Neural crest cell (in vitro differentiated cells): ENCODE measurements at places on chromosomes 7 and 10.

DNA sequence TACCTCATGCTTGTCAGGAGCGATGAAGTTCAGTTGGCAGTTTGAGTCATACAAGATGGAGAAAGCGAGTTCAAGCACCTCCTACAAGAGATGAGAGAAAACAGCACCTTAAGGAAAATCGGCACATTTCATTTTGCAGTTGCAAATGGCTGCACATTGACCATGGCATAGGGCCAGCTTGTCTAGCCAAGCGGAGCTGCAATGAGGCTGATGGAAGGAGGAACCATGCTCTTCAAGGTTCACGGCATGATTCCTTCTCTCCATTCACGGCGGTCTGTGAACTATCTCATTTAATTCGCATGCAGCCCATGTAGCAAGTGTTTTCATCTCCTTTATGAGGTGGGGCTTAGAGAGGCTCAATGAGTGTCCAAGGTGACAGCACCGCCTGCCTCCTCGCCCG is 137.4 kb upstream of the AOAH start:
- no peaks in the 10 kb centered on the region for H3K27me3 ChIP-seq
- H3K36me3 ChIP-seq: peaks cover 4% of the 10 kb centered on the region
- H3K4me1 ChIP-seq: peaks cover 19% of the 10 kb centered on the region
- DNase-seq: no peak
- H3K27ac ChIP-seq: no peak overlapping the region

- no peak overlapping the region for H3K27ac ChIP-seq
- DNase-seq: no peak
- no peak overlapping the region for H3K4me3 ChIP-seq
- H3K27me3 ChIP-seq: no peaks in the 10 kb centered on the region
- H3K36me3 ChIP-seq: peaks cover 4% of the 10 kb centered on the region
- no peaks in the 10 kb centered on the region for H3K4me1 ChIP-seq
These were observed 11.4 kb upstream of the NACAD start for GRCh38 chr7:45099891-45100760.

GRCh38 chr7:92797693-92798092 is 38.7 kb downstream of the CDK6 start:
- no peak overlapping the region for H3K4me3 ChIP-seq
- H3K27me3 ChIP-seq: no peaks in the 10 kb centered on the region
- no peaks in the 10 kb centered on the region for H3K36me3 ChIP-seq

DNA sequence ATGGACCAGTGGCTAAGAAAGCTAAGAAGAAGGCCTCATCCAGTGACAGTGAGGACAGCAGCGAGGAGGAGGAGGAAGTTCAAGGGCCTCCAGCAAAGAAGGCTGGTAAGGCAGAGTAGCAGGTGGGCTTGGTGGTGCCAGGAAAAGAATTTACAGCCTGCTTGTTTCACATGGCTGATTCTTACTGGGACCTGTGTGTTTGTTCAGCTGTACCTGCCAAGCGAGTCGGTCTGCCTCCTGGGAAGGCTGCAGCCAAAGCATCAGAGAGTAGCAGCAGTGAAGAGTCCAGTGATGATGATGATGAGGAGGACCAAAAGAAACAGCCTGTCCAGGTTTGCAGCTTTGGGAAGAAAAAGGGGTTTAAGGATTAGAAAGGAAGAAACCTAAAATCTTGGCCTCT is 5.0 kb downstream of the NOLC1 start:
- no peaks in the 10 kb centered on the region for H3K27me3 ChIP-seq
- DNase-seq: no peak
- H3K4me3 ChIP-seq: no peak overlapping the region
- peaks cover 18% of the 10 kb centered on the region for H3K36me3 ChIP-seq

- no peak overlapping the region for H3K27ac ChIP-seq
- no peaks in the 10 kb centered on the region for H3K27me3 ChIP-seq
- DNase-seq: no peak
- H3K4me1 ChIP-seq: no peaks in the 10 kb centered on the region
- H3K4me3 ChIP-seq: no peak overlapping the region
These were observed 11.8 kb downstream of the TMEM72 start for GRCh38 chr10:44922796-44923545.

- H3K4me1 ChIP-seq: no peaks in the 10 kb centered on the region
- peaks cover 30% of the 10 kb centered on the region for H3K27me3 ChIP-seq
- H3K36me3 ChIP-seq: no peaks in the 10 kb centered on the region
- H3K27ac ChIP-seq: no peak overlapping the region
- no peak for DNase-seq
These were observed 168.4 kb downstream of the RELN start for GRCh38 chr7:103821092-103821491.

DNA sequence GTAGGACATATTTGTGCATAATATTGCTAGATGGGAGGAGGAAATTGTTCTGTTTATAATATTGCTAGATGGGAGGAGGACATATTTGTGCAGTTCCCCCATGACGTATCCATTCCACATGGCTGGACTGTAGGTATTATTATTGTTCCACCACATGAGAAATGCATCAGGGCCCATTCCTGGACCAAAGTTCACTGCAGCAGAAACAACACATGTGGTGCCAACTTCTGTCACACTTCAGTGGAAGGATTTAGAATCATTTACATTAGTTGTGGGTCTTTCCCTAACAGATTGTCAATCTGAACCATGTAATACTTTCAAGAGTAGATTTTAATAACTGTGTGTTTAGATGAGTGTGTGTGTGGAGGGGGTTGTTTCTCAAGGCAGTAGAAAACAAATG is 32.7 kb upstream of the MACC1 start:
- peaks cover 2% of the 10 kb centered on the region for H3K27me3 ChIP-seq
- H3K36me3 ChIP-seq: no peaks in the 10 kb centered on the region
- no peak overlapping the region for H3K27ac ChIP-seq

DNA sequence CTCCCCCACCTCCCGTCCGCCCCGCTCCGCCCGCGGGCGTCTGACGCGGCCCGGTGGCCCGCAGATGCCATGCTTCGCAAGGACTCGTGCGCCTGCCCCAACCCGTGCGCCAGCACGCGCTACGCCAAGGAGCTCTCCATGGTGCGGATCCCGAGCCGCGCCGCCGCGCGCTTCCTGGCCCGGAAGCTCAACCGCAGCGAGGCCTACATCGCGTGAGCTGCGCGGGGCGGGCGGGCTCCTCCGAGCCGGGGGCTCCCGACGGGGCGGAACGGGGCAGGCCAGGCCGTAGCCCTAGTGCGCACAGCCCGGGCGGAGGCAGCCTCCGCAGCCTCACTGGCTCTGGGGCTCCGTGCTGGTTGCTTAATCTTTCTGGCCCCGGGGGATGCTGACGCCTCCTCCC is 2.8 kb downstream of the ASIC3 start:
- H3K36me3 ChIP-seq: no peaks in the 10 kb centered on the region
- no peak overlapping the region for H3K27ac ChIP-seq
- H3K27me3 ChIP-seq: peaks cover 19% of the 10 kb centered on the region
- H3K4me1 ChIP-seq: peaks cover 2% of the 10 kb centered on the region
- no peak overlapping the region for H3K4me3 ChIP-seq

DNA sequence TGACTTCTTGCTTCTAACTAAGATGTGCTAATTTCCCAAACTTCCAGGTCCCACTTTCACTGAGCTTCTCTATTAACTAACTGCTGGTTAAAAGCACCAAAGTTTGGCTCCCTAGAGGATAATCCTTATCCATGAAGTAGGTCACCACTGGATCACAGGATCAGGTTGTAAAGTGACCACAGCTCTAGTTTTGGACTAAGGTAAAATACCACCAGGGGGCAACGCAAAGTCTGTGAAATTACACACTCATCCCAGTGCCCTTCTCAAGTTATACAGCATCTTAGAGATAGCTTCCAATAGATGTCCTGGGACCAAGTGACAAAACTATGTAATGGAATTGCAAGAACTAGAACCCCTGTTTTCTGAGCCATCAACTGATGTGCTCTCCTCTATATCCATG is 116.4 kb upstream of the ASAH2 start:
- no peak overlapping the region for H3K4me3 ChIP-seq
- H3K27me3 ChIP-seq: no peaks in the 10 kb centered on the region
- peak; percentile 3 for DNase-seq
- H3K36me3 ChIP-seq: peaks cover 10% of the 10 kb centered on the region
- no peak overlapping the region for H3K27ac ChIP-seq

DNA sequence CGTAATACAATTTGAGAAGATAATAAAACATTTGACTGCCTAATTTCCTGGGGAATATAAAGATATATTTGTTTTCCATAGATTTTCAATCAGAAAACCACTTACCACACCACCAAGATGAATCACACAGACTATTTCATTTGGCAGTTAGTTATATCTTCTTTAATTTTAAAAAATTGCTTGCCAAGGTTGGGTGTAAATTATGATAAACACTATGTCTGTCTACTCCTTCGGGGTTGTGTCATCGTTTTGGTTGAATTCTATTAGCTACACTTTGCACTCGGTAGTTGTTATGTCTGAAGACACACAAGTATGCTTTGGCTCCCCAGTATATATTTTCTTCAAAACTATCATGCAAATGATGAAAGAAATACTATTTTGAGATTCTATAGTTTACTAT is 594.8 kb upstream of the SEMA3D start:
- H3K4me3 ChIP-seq: no peak overlapping the region
- no peaks in the 10 kb centered on the region for H3K36me3 ChIP-seq
- H3K4me1 ChIP-seq: no peaks in the 10 kb centered on the region
- DNase-seq: no peak
- H3K27me3 ChIP-seq: no peaks in the 10 kb centered on the region
- no peak overlapping the region for H3K27ac ChIP-seq

GRCh38 chr7:57348646-57349269 is 101.2 kb upstream of the ZNF716 start:
- H3K4me3 ChIP-seq: no peak overlapping the region
- H3K36me3 ChIP-seq: peaks cover 16% of the 10 kb centered on the region
- H3K27me3 ChIP-seq: no peaks in the 10 kb centered on the region
- DNase-seq: no peak
- no peaks in the 10 kb centered on the region for H3K4me1 ChIP-seq

DNA sequence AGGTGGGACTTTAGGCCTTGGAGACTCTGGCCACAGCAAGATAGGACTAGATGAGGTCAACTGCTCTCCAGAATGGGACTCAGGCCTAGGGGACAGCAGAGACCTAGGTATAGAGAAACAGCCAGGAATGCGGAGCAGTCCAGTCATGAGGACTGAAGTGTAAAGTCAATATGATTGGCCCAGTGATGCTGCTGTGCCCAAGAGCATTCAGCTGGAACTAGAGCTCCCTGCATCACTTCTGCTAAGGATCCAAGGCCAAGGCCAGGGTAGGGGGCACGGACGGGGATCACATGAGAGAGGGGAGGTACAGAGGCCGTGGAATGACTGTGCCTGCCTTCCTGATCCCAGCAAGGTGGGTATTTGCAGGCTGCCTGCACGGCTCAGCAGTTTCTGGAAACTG is 237.9 kb downstream of the FRMD4A start:
- no peaks in the 10 kb centered on the region for H3K27me3 ChIP-seq
- peaks cover 27% of the 10 kb centered on the region for H3K4me1 ChIP-seq
- no peaks in the 10 kb centered on the region for H3K36me3 ChIP-seq

DNA sequence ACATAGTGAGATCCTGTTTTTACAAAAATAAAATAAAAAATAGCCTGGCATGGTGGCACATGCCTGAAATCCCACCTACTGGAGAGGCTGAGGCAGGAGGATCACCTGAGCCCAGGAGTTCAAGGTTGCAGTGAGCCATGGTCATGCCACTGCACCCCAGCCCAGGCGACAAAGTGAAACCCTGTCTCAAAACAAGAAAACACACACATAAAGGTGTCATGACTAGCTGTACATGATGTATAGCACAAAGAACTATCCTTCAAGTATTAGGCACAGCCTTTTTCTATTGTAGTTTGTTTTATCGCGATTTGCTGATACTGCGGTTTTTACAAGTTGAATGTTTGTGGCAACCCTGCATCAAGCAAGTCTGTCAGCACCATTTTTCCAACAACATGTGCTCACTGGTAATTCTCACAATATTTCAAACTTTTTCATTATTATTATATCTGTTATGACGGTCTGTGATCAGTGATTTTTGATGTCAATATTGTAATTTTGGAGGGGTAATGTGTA is 11.5 kb upstream of the SNX13 start:
- peaks cover 9% of the 10 kb centered on the region for H3K4me1 ChIP-seq
- DNase-seq: no peak
- H3K36me3 ChIP-seq: no peaks in the 10 kb centered on the region
- no peaks in the 10 kb centered on the region for H3K27me3 ChIP-seq
- H3K4me3 ChIP-seq: no peak overlapping the region

DNA sequence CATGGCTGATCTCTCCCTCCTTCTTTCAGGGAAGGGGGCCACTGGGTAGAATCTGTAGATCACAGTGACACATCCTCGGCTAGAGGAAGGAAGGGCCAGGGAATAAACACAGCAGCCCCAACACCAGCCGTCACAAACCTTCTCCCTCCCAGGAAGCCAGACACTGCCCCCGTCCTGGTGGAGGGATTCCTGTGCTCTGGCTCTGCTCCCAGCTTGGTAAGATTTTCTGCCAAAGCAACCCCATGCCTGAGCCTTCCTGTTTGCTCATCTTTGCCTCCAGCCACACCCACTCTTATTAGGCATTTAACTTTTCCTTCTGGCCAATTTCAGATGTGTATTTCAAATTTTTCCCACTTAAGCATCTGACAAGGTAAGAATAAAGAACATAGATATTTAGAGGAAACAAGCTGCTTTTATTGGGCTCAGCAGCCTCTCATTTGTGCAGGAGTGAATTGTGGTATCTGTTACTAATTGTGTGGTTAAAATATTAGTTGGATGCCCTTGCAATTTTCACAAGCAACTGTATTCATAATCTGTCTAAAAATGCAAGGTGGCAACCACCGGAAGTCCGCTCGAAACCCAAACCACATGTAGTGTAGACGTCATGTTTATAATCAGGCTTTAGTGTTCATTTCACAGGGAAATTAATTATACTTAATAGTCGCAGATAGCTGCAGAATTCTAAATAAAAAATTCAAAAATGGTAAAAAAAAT is 13.2 kb upstream of the NPS start:
- no peak overlapping the region for H3K4me3 ChIP-seq
- no peak overlapping the region for H3K27ac ChIP-seq
- DNase-seq: no peak
- no peaks in the 10 kb centered on the region for H3K4me1 ChIP-seq

- H3K27me3 ChIP-seq: peaks cover 9% of the 10 kb centered on the region
- H3K27ac ChIP-seq: no peak overlapping the region
- H3K4me3 ChIP-seq: no peak overlapping the region
- H3K4me1 ChIP-seq: peaks cover under 1% of the 10 kb centered on the region
These were observed 4.3 kb upstream of the SMKR1 start for GRCh38 chr7:129498021-129498420.

DNA sequence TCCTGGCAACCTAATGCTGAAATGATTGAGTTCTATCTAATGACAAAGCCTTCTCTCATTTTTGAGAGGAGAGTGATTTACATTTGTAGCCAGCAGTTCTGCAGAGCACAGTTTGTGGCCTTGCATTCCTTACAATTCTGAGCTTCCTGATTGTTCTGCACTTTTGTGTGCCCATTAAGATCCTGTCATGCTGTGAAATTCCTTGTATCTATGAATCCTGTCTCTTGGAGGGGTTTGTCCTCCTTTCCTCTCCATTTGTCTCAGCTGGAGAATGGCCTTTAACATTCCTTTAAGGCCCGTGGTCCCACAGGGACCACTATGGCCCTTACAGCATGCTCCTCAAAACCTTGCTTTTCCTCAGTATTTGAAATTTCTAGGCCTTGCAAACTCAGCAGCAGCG is 10.4 kb downstream of the KLHL7 start:
- DNase-seq: no peak
- H3K4me3 ChIP-seq: peak overlapping the region; percentile 16
- no peaks in the 10 kb centered on the region for H3K27me3 ChIP-seq
- H3K27ac ChIP-seq: no peak overlapping the region

GRCh38 chr7:37912756-37913155 is 3.9 kb downstream of the SFRP4 start:
- DNase-seq: no peak
- H3K4me1 ChIP-seq: peaks cover 8% of the 10 kb centered on the region
- H3K27me3 ChIP-seq: peaks cover 55% of the 10 kb centered on the region
- H3K36me3 ChIP-seq: no peaks in the 10 kb centered on the region
- no peak overlapping the region for H3K4me3 ChIP-seq
- H3K27ac ChIP-seq: no peak overlapping the region

GRCh38 chr10:115988380-115988779 is 284.6 kb downstream of the GFRA1 start:
- H3K4me3 ChIP-seq: no peak overlapping the region
- H3K27ac ChIP-seq: no peak overlapping the region
- no peaks in the 10 kb centered on the region for H3K36me3 ChIP-seq
